Inflammatory macrophage treated with lipopolysaccharide for 1 hour (primary cell): ENCODE measurements at places on chromosomes 4 and X.

DNA sequence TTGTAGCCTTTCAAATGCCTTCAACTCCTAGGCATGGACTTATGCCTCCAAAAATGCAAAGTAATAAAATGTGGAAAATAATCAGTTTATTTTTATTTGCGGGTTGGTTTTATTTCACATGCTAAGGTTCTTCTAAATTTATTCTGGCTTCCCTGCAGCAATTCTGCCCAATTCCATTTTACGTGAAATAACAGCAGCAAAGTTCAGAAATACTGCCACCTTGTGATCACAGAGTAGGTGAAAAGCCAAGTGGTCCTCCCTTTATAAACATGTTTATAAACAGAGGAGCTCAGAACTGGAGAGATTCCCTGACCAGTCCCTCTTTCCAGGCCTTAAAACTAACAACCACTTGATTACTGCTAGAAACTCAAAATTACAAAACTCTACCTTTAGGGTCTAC is 14.7 kb upstream of the DCHS2 start:
- no peak for DNase-seq

- peak; percentile 29 for DNase-seq
Measured at GRCh38 chr4:61397174-61397573, 197.0 kb downstream of the ADGRL3 start.

DNA sequence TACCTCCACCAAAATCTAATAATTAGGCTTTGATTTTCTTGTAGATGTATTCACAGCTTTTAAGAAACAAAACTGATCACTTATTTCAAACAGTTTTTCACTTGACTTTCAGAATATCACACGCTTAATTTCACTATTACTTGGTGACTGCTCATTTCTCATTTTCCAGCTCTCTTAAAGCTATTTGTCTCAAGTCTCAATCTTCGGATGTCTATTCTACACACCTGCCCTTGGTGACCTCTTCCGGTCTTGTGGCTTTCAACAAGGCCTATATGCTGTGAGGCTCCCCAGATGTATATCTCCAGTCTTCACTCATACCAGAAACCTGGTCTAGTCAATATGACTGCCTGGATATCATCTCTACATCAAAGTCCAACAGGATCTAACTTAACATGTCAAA is 34.9 kb upstream of the ANXA10 start:
- no peak for DNase-seq

- no peak for DNase-seq
Measured at GRCh38 chrX:121479406-121479805, 432.0 kb downstream of the GLUD2 start.

DNA sequence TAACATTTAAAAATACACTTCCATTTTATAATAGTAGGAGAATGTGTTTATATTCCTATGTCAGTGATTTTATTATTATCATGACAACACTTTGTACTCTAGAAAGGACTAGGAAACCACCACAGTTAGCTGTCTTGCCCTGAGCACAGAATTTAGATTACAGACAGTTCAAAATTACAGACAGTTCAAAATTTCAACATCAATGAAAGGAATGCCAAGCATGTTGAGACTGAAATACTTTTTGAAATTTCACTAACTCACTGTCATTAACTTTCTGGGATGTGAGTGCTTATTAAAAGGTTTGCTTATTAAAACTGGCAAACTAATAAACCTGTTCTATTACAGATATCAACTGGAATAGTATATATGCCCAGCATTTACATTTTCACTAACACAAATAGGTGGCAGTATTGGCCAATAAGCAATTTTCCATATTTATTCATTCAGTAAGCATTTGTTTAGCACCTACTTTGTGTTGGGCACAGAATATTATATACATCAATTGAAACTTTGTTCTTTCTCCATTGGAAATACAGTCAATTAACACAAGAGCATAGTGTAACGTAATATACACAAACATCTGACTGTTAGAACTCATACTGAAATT is 179.4 kb downstream of the FBXW7 start:
- no peak for DNase-seq

GRCh38 chr4:72489267-72489666 is 79.8 kb downstream of the ADAMTS3 start:
- DNase-seq, result no peak

- DNase-seq, result no peak
Measured at GRCh38 chrX:124502166-124502565, 155.8 kb downstream of the SH2D1A start.

DNA sequence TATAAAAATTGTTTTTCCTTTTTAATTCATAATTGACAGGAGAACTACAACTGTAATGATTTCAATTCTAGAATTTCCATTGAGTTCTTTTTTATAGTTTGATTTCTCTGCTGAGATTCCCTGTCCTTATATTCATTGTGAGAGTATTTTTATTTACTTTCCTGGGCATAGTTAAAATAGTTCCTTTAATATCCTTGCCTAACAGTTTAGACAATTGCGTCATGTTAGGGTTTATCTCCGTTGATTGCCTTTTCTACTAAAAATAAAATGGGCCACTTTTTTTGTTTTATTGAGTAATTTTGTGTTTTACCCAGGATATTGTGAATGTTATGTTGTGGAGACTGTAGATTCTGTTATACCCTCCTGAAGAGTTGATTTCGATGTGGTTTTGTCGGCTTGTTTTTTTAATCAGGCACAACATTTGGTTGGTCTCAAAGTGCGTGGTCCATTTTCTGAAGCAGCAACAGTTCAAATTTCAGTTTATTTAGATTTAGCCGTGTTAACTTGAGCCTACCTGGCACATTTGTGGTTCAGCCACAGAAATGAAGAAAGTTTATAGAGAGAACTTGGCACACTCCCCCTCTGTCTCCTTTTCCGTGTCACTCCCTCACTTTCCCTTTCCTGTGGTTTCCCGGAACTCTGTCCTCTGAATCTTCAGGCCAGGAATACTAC is 16.0 kb upstream of the PRRG1 start:
- DNase-seq, result peak; percentile 34

GRCh38 chrX:148540671-148541583 is 40.5 kb downstream of the AFF2 start:
- no peak for DNase-seq

DNA sequence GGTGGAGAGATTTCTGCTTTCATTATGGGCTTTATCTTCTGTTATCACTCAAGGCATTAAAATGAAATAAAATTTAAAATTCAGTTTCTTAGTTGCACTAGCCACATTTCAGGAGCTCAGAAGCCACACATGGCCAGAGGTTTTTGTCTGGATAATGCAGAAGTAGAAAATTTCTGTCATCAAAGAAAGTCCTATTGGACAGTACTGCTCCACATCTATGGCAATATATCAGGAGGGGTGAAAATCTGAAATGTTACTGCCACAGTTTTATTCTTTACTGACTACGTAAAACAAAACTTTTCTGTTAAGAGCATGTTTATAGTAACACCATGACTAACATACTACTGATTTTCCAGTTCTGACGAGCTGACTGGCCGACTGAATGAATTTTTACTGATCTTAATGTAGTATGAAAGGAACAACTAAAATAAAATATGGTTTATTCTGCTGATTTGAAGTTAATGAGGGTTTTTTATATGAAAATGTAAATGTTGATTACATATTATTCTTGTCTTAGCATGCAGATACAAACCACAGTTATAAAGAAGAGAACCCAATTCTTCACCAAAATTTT is 264.0 kb upstream of the HAND2 start:
- DNase-seq, result no peak

- DNase-seq, result peak; percentile 13
Measured at GRCh38 chr4:74934016-74934831, 1.3 kb downstream of the PARM1 start.

GRCh38 chr4:30950737-30951136 is 230.6 kb downstream of the PCDH7 start:
- no peak for DNase-seq

- DNase-seq, result no peak
Measured at GRCh38 chr4:111108153-111108552, 485.3 kb upstream of the PITX2 start.

DNA sequence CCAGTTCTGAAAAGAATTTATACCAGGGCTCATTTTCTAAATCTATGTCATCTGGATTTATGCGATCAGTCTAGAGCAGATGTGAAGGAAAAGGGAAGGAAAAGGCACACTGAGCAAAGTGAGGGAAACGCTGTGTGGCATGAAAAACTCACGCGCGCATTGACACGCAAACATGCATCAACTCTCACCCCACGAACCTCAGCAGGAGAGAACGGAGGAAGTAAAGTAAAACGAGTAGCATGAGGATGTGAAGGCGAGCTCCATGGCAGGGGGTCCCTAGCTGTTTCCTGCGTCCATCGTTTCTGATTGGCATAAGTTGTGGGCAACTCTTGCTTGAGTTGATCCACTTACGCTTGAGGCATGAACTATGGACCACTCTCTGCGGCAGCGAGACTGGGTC is 102.8 kb upstream of the PDLIM3 start:
- no peak for DNase-seq

DNA sequence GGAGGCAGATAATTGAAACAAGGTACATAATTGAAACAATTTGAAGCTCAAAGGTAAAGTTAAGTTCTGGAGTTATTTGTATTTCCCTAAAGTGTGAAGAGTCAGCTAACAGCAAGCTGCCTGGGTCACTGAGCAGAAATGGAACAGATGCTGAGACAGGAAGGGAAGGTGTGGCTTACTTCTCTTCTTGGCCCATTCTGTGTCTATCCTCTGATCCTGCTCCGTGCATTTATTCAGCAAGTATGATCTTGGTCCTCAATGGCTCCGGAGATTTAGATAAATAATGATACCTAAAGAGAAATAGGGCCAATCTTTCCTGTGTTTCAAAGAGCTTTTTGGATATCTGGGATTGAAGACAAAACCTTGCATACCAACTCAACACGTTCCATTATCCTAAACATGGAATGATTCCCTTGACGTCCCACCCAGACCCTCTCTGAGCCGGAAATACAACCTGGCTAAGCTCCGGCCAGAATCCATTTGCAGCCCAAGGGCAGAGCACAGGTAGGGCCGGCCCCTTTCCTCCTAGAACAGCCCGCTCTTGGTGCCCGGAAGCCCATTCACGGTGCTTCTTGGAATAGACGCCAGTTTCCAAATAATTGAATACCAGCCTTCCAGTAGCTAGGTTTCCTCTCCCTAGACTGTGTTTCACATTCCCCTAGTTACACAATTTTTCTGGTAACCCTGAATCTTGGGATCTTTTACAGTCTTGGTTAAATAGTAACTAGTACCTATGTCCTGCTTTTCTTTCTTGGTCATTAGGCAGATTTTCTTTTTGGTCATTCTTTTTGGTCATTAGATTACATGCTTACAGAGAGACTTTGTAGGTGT is 211.0 kb downstream of the NWD2 start:
- DNase-seq, result no peak

- DNase-seq, result peak; percentile 61
Measured at GRCh38 chr4:30714408-30715031, 5.6 kb upstream of the PCDH7 start.
